Type B pancreatic cell (in vitro differentiated cells): ENCODE measurements at places on chromosomes 6 and 20. TPM values are rescaled to one million over a fixed set of nuclear protein-coding genes. Genes with fewer than 3 reads are reported as not detected.

GRCh38 chr20:9408422-9409300 is 105.7 kb upstream of the LAMP5 start:
- H3K4me1 ChIP-seq = peaks cover 7% of the 10 kb centered on the region
- no peak overlapping the region for H3K27ac ChIP-seq
- H3K4me3 ChIP-seq = no peak overlapping the region
- no peaks in the 10 kb centered on the region for H3K27me3 ChIP-seq
- no peak for DNase-seq

DNA sequence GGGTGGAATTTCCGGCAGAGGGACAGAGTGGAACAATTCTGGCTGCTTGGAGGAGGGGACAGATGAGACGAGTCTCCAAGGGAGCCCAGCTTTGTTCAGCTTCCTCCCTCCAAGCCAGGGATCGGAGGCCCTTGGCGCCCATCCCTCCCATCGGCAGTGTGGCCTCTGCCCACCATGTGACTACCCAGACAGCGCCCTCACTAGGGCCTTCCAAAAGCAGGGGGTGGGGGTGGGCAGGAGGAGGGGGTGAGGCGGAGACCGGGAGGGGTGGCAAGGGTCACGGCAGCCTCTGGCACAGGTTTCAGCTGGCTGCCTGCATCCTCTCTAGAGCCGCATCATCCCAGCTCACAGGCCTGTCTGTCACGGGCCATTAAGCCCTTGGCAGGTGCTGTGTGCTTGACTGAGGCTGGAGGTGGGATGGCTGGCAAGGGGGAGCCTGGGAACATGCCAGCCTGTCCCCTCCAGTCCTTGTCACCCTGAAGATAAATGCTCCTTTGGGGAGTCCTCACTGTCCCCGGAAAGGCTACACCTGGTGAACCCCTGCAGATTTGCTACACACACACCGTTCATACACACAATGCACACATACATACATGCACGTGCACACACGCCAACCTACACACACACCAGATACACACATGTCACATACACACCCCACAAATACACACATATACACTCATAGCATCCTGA is 6.2 kb upstream of the FGD2 start:
- peaks cover 18% of the 10 kb centered on the region for H3K4me1 ChIP-seq
- H3K27ac ChIP-seq = no peak overlapping the region
- H3K36me3 ChIP-seq = no peaks in the 10 kb centered on the region

The PFDN6 gene
- total RNA-seq = 52.9 and 54.5 TPM in 2 replicates

The C6orf118 gene
- 0.50 and 6.1 TPM in 2 replicates for total RNA-seq

The NCOA5 gene
- total RNA-seq = 43.5 and 48.6 TPM in 2 replicates

The ECT2L gene
- 0.07 and 0.26 TPM in 2 replicates for total RNA-seq

DNA sequence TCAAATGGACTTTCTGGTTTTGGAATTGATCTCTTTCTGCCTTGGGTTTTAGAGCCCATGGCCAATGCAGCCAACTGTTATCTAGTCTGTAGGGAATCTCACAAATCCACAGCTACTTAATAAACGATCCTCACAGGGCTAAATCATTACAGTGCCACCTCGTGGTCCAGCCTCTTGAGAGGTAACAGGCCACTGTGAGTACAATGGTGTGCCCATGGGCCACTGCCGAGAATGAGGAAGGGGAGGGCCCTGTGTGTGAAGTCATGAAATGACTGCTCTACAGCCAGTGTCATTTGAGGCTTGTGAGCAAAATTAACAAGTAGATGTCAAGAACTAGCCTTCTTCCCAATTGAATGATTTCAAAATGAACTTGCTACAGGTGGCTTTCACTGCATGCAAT is 54.3 kb upstream of the GMPR start:
- H3K27me3 ChIP-seq = peaks cover 3% of the 10 kb centered on the region
- H3K4me1 ChIP-seq = peaks cover 34% of the 10 kb centered on the region
- H3K4me3 ChIP-seq = no peak overlapping the region
- DNase-seq = no peak
- no peaks in the 10 kb centered on the region for H3K36me3 ChIP-seq
